ENCODE measurements at places on chromosomes 6 and 20.

- DNase-seq, result peak; percentile 33
Measured at GRCh38 chr6:4936681-4937041, 67.2 kb downstream of the RPP40 start.

- peak; percentile 5 for DNase-seq
Measured at GRCh38 chr6:89818977-89819335, 638 bp downstream of the MDN1 start.

DNA sequence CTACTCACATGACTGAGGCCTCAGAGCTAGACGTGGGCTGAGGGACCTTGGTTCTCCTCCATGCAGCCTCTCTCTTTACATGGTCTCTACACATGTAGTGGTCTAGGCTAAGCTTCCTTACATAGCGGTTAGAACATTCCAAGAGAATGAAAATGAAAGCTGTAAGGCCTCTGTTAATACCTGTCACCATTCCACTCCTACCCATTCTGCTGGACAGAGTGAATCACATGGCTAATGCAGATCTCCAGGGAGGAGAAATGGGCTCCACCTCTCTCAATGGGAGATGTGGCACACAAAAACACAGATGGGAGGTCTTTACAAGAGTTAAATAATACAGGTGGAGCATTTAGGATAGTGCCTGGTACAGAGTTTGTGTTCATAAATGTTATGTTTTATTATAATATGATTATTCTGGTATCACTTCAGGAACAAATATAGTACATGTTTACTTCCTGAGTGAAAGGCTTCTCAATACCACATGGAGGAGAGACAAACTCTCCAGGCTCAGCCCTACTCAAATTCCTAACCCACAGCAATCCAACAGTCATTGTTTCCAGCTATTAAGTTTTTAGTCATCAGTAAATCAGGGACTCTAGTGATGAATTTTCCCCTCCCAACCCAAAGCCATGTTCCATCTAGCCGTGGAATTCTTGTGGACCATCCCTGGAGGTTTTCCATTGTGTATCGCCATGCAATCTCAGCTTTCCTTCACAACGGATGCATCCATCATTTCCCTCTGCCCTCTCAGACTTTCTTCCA lies 57.9 kb downstream of the ISM1 start:
- DNase-seq, result no peak

GRCh38 chr20:38315290-38315966 lies 11.5 kb downstream of the BPI start:
- DNase-seq, result no peak

- no peak for DNase-seq
Measured at GRCh38 chr20:52746190-52746589, 226.0 kb upstream of the TSHZ2 start.

- DNase-seq, result no peak
Measured at GRCh38 chr20:2671977-2672376, 8.0 kb upstream of the IDH3B start.

DNA sequence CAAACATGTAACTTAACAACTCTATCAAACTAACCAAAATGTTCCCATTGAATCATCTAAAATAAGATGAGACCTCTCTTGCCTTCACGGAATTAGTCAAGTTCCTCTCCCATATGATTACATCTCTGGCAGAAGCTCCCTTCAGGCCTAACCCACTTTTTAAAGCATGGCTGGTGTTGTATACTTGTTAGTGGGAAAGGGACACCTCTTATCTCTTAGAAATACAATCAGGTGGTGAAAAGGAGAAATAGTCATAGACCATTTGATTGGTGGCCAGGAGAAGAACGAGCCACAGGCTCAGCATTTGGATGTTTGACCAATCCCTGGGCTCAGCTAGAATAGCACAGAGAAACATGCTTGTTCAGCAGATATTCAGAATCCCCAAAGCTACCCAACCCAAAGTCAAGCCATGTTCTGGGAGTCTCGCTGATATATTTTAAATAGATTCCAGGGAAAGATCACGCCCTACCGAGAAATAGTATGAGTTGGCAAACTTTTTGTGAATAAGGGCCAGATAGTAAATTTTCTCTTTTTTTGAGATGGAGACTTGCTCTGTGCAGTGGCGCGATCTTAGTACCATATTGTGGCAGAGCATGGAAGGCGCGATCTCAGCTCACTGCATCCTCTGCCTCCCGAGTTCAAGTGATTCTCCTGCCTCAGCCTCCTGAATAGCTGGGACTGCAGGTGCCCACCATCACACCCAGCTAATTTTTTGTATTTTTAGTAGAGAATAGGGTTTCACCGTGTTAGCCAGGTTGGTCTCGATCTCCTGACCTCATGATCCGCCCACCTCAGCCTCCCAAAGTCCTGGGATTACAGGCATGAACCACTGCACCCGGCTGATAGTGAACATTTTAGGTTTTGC lies 126.3 kb upstream of the MYLIP start:
- DNase-seq, result no peak

DNA sequence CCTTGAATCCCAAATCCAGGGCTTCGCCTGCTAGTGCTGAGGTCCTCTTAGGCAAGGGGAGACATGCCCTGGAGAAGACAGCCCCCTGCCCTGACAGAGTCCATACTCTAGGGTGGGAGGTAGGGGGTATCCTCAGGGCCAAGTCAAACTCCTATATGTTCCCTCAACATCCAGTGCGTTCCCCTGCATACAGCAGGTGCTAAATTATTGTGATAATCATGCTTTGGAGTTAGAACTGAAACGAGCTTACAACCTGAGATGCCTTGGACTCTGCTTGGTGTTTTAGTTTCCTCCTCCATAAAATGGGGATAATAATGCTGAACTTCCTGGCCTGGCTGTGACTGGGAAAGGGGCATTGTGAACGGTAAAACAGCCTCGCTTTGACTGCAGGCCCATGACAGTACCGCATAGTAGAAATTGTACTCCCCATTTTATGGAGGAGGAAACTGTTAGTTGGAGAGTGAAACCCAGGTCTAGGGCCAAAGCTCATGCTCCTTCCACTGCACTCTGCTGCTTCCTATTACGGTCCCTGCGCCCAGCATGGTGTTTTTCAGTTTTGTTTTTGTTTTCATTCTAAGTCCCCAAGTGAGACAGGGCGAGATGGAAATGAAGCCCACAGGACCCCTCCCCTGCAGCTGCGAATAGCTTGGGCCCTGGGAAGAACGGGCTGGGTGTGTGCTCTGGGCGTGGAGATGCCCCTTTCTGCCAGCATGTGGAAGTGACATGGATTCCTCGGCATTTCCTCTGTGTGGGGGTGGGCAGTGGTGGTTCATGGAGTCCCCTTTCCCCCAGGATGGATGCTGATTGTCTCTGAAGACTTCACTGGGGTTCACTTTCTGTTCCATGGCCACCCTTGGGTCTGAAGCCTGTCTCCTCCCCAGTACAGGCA lies 162.5 kb downstream of the VEGFA start:
- no peak for DNase-seq

DNA sequence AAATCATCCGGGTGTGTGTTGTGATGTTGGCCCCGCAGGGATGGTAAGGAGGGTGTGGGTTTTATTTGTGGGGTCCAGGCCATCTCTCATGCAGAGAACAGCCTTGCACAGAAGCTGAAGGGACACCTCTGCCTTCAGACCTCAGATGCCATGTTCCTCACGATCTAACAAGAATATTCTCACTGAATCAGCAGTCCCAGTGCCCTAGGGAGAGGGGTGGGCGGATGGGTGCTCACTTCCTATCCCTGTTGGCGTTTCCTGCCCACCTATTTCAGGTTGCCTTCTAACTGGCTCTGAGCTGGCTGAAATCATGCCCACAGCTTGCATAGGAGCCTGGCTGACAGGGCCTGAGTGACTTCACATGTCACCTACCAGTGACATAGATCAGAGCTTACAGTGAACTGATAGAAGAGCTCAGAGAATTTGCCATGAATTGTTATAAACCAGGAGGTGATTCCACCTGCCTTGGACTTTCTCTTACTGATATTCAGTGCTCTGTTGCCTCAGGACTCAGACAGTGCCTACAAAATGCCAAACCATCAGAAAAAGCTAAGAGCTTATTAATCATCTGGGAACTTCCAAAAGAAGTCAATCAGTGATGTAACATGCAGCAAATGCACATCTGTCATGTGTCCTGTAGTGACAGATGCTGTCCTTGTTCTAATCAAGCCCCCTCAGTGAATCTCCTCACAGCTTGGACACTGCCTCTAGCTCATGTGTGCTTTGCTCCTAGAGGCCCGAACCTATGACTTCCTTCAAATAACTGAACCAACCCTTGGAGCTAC lies 285.8 kb upstream of the PRND start:
- no peak for DNase-seq

GRCh38 chr6:158290040-158290439 lies 22.2 kb upstream of the TULP4 start:
- DNase-seq, result no peak

- DNase-seq, result no peak
Measured at GRCh38 chr6:89693207-89693606, 54.7 kb upstream of the LYRM2 start.

DNA sequence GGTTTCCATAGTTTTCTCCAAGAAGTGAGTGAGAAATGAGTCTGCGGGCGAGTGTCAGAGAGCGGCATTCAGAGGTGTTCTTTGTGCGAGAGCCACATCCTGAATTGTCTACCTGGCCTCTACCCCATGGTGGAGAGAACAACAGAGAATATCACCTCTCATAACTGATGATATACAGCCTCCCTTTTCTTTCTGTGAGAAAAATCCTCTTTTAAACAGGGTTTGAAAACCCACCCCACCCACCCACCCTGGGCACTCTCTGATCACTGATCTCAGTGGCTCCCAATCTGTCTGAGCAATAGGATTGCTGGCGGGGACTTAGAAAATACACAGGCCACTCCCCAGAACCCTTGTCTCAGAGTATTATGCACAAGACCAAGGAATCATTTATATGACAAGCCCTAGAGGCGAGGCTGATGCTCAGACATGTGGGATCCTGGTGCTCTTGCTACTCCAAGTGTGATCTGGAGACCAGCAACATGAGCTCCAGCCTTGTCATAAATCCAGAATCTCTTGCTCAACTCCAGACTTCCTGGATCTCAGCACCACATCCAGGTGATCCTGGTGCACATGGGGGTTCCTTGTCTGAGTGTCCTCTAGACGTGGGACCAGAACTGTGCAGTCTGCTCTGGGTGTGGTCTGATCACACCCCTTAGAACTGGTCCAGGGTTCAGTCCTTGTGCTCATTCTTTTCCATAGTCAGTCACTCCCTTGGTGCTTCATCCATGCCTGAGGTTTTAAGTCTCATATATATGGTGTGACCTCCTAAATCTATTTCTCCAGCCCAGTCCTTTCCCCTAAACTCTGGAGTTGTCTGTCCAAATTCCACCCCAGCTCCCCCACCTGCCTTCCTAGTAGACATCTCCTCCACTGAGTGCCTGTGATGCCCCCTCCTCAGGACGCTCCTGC lies 5.3 kb downstream of the HLA-B start:
- peak; percentile 57 for DNase-seq

DNA sequence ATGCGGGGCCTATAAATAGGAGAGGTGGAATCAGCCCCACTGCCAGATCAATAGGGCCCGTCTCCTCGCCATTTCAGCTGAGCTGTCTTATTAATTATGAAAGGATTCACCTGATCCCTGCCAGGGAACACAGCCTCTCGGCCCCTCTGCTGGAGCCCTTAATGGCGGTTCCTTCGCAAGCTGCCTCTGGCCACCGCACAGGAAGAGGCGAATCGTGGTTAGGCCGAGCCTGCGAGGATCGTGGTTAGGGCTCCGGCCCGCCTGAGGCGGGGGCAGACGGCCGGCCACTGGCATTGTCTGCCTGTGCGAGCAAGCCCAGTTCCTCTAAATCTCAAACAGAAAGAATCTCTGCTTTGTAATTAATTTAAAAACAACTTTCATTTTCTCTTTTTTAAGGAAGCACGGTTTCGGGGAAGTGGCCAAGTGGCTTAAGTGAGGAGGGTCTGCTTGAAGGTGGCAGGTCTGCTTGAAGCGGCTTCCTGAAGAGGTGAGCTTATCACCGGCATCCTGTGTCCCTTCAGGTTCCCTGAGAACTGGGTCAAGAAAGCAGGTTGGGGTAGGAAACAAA lies 9.2 kb downstream of the NRN1 start:
- DNase-seq, result peak; percentile 44

DNA sequence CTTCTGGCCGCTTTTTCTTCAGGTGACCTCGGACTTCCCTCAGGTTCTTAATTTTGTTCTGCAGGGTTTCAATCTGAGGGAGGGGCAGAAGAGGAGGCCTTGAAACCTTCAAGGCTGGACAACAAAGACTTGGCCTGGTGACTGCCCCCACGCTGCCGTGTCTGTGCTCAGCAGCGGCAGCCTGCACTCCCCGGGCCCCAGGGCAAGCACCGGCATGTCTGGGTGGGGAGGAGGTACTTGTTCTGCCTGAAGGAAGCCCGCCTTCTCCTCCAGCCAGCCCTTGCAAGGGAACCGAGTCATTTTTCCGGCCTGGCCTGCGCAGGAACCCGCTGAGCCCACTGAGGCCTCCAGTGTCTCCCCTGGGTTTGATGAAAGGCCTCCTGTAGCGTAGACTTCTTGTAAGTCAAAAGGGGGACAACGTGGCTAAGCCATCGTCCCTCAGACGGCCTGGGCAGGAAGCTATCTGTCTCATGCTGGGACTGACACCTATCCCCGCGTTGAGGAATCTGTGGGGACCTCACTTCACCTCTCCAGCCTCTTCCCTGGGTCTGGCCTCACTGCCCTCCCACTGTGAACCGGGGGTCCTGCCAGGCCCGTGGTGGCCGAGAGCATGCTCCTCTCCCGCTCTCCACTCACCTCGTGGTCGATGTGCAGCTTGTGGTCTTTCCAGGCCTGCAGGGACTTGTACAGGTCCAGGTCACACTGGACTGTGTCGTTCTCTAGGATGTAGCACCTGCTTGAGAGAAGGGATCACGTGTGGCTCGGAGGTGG lies 119.9 kb downstream of the SULF2 start:
- no peak for DNase-seq

- DNase-seq, result no peak
Measured at GRCh38 chr20:58086763-58087561, 141.5 kb downstream of the ANKRD60 start.

GRCh38 chr20:56781108-56781739 lies 152.1 kb downstream of the TFAP2C start:
- DNase-seq, result no peak

DNA sequence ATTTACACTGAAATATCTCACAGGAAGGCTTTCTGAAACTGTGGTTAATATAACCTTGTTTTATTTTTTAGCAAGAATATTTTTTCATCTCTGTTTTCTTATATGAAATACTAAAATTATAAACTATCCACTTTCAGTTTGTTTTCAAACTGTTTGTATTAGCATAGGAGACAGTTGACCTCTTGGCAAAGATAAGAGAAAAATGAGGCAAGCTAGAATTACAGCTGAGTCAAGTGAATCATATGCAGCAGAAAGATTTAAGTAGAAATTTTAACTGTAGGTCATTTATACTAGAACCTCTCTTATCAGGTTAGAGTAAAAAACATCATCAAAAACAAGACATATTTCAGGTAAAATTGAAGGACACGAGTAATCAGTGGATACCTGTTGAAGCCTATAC lies 792.6 kb downstream of the PHF3 start:
- no peak for DNase-seq

GRCh38 chr6:119186490-119186889 lies 108.0 kb upstream of the FAM184A start:
- no peak for DNase-seq

- no peak for DNase-seq
Measured at GRCh38 chr6:39005774-39006173, 42.8 kb upstream of the GLP1R start.

All from CD4-positive, alpha-beta T cell treated with Interferon alpha-2 for 1 hour (primary cell).